ENCODE measurements at places on chromosomes 4 and X.

GRCh38 chrX:25178555-25178954, 162.8 kb upstream of the ARX start:
- DNase-seq, result no peak

DNA sequence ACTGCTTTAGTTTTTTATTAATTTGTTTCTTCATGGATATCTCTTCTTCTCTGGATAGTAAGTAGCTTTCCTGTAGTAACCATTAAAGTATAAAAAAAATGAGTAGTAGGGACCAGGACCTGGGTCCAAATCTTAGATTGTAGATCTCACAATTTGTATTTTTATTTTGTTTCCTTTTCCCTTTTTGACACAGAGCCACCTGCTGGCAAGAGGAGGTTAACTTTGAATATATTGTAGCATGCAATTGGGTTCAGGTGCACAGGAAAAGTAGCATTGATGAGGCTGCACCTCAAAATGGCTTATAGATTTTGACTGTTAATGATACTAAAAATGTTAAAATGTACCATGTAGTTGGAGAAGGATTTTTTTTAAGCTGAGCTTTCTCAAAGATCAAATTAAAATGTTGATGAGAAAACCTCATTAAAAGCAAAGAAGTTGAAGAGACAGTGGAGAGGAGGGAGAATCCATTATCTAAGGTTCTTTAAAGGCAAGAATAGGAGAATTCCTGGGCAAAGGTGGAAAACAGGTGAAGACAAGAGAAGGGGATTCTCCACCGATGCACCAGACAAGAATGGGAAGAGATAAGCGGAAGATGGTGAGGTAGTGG, 48.3 kb upstream of the HPGDS start:
- no peak for DNase-seq

- DNase-seq, result peak; percentile 94
Observed at GRCh38 chr4:114383721-114384120, 214.9 kb upstream of the UGT8 start.

- DNase-seq, result no peak
Observed at GRCh38 chr4:52715914-52716313, 35.3 kb downstream of the ERVMER34-1 start.

DNA sequence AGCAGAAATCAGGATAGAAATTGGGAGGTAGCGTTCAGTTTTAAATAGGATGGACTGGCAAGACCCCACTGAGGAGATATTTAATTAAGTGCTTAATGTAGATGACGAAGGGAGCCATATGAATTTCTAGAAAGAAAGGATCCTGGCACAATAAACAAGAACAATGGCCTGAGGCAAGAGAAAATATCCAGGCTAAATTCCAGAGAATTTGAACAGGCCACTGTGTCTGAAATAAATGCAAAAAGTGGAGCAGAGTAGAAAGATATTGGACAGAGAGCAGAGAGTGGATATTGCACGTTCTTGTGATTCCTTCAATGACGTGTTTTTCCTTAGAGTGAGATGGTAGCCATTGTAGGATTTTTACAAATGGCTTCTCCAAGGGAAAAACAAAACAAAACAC, 1504.8 kb downstream of the C4orf33 start:
- DNase-seq, result no peak

DNA sequence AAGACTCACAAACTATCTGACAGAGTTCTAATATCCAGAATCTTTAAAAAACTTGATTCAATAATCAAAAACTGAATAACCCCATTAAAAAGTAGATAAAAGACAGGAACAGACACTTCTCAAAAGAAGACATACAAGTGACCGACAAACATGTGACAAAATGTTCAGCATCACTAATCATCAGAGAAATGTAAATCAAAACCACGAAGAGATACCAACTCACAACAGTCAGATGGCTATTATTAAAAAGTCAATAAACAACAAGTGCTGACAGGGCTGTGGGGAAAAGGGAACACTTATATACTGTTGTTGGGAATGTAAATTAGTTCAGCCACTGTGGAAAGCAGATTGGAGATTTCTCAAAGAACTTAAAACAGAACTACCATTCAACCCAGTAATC, 138.1 kb upstream of the RASGEF1B start:
- no peak for DNase-seq

DNA sequence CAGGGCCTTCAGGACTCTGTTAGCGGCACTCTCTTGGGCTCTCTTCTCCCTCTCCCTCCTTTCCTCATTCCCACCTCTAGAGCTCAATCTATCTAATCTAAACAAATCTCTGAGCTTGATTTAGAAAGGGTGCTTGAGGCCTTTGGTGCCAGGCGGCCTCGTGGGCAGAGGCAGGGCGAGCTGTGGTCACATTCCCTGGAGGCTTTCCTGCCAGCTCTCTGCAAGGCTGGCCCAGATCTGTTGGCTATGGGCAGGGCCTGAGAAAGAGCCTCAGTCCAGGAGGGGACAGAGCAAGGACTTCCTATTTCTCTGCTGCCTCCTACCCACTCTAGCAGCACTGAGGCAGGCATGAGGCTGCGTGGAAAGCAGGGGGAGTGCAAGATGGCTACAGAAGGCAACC, 38.6 kb downstream of the PJA1 start:
- DNase-seq, result no peak

DNA sequence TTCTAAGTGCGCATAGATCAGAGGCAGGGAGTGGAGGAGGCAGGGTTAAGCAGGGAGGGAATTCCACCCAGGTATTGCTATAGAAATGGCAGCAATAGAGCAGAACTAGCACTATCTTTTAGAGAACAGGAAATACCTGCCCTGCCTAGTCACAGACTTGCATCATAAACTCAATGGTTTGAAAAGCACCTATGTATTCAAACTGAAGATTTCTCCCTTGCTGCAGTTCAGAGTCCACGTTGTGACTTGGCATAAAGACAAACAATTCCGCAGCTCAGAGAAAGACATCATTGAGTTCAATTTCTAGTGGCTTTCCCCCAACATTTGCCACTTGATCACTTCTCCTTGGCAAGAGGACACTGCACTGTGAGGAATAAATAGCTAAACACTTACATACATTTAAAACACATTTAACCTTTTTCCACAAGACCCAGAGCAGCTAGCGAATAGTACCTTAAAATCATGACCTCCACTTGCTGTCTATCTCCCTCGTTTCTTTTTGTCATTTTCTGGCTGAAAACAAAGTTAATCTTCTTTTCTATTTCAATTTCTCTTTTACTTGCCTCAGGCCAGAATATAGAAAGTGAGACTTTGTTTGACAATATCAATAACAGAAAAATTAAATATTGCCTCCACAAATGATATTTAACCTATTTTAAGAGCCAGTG, 42.4 kb downstream of the SLC7A11 start:
- no peak for DNase-seq

GRCh38 chr4:8427262-8427661, 13.3 kb downstream of the ACOX3 start:
- no peak for DNase-seq

DNA sequence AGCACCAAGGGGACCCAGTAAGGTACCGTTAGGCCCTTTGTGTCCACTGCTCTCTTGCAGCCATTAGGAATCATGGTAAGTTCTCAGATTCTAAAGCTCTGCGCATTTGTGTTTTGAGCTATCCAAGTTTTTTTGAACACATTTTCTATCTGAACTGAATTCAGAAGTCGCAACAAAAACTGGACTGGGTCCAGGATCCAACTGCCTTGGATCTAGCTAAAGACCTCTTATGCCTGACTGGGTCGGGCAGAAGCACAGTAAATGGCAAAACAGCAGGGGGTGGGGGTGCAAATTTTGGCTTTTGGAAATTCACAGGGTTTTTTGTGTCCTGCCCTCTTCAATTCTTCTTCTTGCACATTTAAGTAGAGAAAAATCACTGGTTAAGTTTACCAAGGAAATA, 30.0 kb downstream of the RCHY1 start:
- no peak for DNase-seq

DNA sequence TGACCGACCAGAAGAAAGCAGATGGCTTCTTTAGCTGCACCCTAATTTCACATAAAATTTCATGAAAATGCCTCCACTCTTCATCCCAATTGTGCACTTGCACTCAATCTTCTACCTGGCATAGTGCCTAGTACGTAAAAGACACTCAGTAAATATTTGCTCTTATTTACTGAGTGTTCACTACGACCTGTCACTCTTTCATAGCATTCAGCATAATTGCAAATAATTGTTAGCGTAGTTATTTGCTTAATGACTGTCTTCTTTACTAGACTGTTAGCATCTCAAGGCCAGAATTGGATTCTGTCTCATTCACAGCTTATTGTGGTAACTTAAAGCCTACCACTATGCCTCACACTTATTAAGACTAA, 130.2 kb downstream of the ENOX2 start:
- DNase-seq, result no peak

DNA sequence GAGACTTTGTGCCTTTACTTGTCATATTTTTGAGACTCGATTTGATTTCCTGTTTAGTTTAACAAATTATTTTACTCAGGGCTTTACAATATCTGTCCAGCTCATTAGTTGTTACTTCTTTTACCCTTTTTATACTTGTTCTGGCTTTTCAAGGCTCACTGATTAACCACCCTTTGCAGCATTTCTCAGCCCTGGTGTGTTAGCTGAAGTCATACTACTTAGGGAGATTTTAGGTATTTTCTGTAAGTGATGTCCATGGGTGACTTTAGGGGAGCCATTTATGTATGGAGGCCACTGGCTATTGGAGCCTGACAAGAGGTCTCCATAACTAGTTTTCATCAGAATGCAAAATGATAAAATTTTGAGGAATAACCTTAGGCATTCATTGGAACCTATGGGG, 147.2 kb downstream of the RPA4 start:
- no peak for DNase-seq

DNA sequence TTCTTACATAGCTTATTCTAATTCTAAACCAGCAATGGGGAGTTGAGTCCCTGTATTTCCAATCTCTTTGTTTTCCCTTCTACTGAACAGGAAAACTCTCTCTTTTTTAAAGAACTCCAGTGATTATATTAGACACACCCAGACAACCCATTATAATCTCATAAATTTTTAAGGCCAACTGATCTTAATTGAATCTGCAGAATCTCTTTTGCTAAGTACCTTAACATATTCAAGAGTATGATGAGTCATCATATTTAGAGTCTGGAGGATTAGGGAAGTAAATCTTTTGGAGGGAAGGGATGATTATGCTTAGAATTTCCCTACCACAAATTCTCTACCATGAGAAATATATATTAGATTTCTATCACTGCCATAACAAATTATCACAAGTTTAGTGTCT, 705.1 kb downstream of the CENPC start:
- DNase-seq, result no peak

DNA sequence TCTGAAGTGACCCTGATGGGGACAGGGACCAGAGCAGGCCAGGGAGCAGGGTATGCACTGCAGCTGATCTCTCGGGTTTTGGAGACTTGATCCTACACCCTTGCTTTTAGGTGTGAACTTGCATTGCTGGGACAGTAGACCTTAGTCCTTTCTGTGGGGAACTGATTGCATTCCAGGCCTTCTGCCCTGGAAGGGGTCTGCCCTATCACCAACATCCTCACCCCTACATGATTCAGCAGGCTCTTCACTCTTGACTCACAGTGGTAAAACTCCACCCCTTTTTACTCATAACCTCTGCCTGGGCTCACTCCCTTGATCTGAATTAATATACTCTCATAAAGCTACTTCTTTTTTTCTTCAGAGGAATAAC, 6.6 kb upstream of the DDX60L start:
- peak; percentile 80 for DNase-seq

DNA sequence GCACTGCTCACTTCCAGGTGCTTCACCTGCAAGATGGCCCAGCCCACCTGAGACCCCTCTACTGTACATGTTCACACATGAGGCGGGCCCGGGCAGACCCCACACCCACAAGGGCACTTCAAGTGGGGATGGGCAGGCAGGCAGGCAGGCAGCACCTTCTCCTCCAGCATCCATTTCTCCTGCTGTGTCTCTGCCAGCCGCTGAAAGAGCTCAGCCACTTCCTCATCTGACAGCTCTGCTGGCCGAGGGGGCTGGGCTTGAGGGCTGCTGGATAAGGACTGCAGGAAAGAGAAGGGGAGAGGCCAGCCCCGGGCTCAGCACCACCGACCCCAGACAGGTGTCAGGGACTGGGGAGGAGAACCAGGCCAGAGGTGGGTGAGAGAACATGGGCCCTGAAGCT, 4.4 kb upstream of the KCND1 start:
- DNase-seq, result no peak

GRCh38 chr4:1967512-1968149, 41.1 kb downstream of the NELFA start:
- DNase-seq, result no peak

- DNase-seq, result no peak
Observed at GRCh38 chr4:109798866-109799265, 2.9 kb downstream of the CFI start.

DNA sequence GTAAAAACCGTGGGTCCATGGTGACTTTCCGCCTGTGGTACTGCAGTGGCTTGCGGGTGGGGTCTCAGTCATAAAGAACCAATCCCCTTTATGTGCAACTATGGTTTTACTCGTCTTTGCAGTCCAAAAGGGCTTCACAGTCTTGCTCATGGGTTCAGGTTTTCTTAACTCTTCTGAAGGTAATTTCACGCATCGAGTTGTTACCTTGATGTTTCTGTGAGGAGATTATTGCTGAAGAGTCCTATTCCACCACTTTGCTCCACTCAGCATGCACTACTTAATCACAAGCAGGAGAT, 41.5 kb downstream of the F8 start:
- DNase-seq, result no peak

GRCh38 chr4:162510115-162510514, 346.3 kb upstream of the FSTL5 start:
- DNase-seq, result no peak

DNA sequence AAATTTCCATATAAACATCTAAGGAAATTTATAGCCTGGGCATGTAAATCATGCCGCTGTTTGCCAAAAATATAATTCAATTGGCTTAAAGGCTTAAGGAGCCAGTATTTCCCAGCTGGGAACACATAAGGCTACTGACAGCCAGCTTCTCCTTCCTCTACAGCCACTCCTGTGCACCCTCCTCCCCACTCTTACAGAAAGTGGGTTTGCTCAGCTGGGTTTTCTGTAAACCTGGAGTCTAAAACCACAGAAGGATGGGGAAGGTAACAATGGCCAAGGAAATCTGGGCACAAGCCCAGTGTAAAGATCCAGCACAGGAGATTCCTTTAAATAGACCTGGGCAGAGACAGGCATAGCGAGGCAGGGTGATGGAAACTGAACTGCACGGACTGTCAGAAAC, 18.5 kb downstream of the ACSL1 start:
- no peak for DNase-seq

GRCh38 chrX:68284281-68284904, 148.9 kb downstream of the OPHN1 start:
- DNase-seq, result no peak

- DNase-seq, result no peak
Observed at GRCh38 chrX:11429538-11430085, 136.4 kb downstream of the AMELX start.

GRCh38 chrX:15136795-15137194, 133.1 kb downstream of the ASB9 start:
- DNase-seq, result no peak

All from fibroblast of skin of right quadriceps (primary cell).